ENCODE measurements at places on chromosomes 7 and 10. TPM values are rescaled to one million over a fixed set of nuclear protein-coding genes. Genes with fewer than 3 reads are reported as not detected.
A peak's percentile ranks its signal among the peaks of the same experiment; 100 is the strongest.

The DLX5 gene
- total RNA-seq = not detected

The KIN gene
- 13.1 TPM for total RNA-seq

The INMT gene
- 0.17 TPM for total RNA-seq

The ZNF804B gene
- total RNA-seq = not detected

The TLL2 gene
- total RNA-seq = 1.8 TPM

The CADPS2 gene
- total RNA-seq = not detected

The C10orf120 gene
- not detected for total RNA-seq

The SLC29A4 gene
- total RNA-seq = 0.32 TPM

The SH2D4B gene
- 0.07 TPM for total RNA-seq

- DNase-seq = no peak
Observed at GRCh38 chr7:36979810-36980248, 255.5 kb upstream of the AOAH start.

- no peak for DNase-seq
Observed at GRCh38 chr10:83476211-83476610, 663.1 kb upstream of the GHITM start.

- no peak for DNase-seq
Observed at GRCh38 chr10:129969184-129969910, 5.3 kb upstream of the EBF3 start.

DNA sequence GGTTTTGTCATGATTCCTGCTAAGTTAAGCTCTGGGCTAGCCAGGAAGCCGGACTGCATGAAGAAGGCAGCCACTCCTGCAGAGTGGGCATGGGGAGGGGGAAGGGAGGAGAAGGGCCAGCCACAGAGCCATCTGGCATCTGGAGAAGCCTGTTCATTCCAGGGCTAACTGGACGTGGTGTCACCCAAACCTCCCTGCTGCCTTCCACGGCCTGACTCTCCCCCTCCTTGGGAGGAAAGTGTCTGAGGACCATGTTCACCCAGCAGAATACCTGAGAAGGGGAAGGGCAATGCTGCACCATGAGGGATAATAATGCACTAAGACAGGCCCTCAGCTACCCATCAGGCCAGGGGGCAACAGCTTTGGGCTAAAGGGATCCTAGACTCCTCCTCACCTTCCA, 15.4 kb downstream of the AQP1 start:
- peak; percentile 6 for DNase-seq

DNA sequence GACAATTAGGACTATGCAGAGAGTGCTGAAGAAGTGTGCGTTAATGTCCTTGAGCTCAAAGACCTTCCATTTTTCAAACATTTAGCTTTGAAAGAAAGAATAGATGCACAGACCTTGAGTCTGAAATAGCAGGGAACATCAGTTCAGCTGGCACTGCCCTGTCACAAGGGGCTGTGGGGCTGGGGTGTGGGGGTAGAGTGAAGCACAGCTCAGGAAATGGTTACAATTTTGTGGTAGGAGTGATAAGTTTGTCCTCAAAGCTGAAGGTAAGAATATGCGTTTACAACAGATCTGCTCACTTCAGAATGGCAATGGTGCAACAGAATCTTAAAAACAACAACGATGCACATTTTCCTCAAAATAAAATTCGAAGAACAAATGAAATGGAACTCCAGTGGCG, 33.6 kb downstream of the SMKR1 start:
- DNase-seq = no peak

- DNase-seq = no peak
Observed at GRCh38 chr7:129470411-129470810, 31.9 kb upstream of the SMKR1 start.

GRCh38 chr7:75980430-75981202, 13.8 kb downstream of the TMEM120A start:
- DNase-seq = no peak

GRCh38 chr7:149130572-149131198, 4.6 kb upstream of the ZNF425 start:
- DNase-seq = no peak

DNA sequence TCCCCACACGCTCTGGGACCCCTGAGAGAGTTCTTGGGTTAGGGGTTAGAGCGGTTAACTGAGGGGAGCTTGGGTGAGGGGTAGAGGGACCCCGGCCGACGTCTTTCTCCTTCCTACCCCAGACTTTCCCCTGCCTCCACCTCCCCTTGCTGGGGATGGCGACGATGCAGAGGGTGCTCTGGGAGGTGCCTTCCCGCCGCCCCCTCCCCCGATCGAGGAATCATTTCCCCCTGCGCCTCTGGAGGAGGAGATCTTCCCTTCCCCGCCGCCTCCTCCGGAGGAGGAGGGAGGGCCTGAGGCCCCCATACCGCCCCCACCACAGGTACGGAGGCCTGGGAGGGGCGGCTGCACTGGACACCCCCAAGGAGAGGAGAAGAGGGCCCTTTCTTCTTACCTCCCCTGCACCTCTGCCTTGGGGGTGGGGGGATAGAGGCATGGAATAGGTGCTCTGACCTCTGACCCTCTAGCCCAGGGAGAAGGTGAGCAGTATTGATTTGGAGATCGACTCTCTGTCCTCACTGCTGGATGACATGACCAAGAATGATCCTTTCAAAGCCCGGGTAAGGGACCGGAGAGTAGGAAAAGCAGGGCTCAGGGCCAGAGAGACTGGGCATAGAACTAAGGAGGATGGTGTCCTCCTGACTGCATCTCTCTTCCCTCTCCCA, 1.1 kb downstream of the ZYX start:
- no peak for DNase-seq

GRCh38 chr7:44489955-44490350, 505 bp downstream of the NUDCD3 start:
- no peak for DNase-seq

GRCh38 chr10:100291356-100291755, 4.9 kb upstream of the BLOC1S2 start:
- DNase-seq = no peak

GRCh38 chr7:129949292-129950133, 3.2 kb downstream of the UBE2H start:
- DNase-seq = peak; percentile 17

DNA sequence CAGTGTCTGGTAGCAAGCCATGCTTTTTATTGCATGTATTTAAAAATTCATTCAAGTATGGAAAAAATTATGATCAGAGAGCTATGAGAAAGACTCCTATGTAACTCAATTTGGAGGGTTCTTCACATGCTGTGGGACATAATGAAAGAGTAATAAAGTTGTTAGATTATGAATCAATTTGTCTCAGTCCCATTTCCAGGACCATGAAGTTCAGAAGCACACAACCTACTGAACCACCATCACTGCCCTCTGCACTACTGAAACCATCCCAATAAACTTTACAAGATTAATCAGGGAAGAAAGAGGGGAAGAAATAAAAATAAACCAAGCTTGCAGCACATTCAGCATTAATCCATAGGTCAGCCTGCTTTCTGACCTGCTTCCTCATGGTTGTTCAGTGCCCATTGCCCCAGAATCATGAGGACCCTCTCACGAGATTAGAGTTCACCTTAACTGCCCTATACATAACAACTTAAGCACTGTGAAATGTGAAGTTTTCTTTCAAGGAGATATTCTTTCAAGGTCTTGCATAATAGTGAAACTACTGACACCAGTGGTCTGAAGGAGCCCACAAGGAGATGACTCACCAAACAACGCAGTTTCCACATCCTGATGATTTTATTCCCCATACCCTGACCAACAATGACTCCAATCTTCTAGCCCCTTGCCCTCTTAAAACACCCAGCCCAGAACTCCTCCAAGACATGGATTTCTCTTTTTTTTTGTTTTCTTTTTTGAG, 171.5 kb upstream of the ADCY1 start:
- no peak for DNase-seq

DNA sequence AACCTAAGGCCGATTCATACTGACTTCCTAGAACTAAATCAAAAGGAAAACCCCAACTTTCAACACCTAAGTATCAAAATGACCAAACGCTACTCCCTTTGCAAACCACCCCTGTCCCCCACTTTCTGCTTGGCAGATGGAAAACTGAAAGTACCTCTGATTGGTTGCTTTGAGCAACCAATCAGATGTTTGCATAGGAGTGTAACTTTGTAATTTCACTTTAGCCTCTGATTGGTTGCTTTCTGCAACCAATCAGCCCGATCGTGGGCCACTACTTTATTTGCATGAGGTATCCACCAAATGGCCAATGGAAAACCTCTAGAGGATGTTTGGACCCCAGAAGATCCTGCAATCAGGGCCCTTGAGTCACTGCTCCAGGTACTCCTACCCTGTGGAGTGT, 12.3 kb upstream of the SNX10 start:
- DNase-seq = no peak

DNA sequence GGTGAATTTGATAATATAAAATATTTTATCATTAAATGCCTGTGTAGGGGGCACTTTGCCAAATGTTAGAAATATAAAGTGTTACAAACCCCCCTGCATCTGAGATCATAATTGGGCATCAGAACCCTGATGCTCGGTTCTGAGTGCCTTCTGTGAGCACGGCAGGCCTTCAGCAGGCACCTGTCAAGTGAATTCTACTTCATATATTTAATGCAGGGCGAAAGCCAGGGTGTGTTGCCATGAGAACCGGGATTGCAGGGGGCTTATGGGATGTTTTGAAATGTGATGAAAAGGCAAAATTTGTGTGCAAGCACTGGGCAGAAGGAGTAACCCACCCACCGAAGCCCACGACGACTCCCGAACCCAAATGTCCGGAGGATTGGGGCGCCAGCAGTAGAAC, 57.2 kb downstream of the MRC1 start:
- no peak for DNase-seq

GRCh38 chr10:71840177-71840957, 10.7 kb downstream of the PSAP start:
- DNase-seq = no peak

GRCh38 chr10:89609833-89610346, 35.2 kb downstream of the PANK1 start:
- no peak for DNase-seq

DNA sequence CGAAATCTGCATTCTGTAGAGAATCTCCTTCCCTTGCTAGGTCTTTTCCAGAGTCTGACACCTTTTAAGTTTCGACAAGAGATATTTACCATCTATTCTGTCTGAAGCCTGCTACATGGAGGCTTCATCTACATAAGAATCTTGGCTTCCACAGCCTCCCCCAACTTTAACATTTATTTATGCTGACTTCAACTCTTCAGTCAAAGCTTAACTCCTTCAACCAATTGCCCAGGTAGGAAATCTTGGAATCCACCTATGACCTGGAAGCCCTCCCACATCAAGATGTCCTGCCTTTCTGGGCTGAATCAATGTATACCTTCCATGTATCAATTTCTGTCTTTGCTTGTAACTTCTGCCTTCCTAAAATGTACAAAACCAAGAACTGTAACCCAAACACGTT, 54.7 kb downstream of the MINPP1 start:
- no peak for DNase-seq

DNA sequence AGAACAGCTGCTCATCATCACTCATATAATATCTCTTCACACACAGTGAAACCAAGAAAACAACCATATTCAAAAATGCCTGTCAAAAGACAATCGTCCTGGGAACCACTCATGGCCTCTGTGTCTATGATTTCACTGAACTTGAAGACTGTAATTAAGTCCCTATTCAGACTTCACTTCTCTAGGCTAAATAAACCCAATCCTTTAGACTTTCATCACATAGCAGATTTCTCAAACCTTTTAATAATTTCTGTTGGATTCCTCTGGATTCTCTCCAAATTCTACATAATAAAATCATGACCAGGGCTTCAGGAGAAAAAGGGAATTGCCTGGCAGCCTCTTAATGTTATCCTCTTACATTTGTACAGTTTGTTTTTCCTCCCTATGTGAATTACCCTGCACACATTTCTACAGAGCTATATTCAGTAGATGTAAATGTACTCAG, 201.1 kb downstream of the LRRN3 start:
- DNase-seq = no peak

Measured in activated B cell treated with CpG ODN at 0.5 μM for 24 hours (primary cell).